ENCODE measurements at places on chromosomes 11 and 22.

GRCh38 chr11:126766440-126766839 lies 234.1 kb downstream of the KIRREL3 start:
- DNase-seq: no peak

DNA sequence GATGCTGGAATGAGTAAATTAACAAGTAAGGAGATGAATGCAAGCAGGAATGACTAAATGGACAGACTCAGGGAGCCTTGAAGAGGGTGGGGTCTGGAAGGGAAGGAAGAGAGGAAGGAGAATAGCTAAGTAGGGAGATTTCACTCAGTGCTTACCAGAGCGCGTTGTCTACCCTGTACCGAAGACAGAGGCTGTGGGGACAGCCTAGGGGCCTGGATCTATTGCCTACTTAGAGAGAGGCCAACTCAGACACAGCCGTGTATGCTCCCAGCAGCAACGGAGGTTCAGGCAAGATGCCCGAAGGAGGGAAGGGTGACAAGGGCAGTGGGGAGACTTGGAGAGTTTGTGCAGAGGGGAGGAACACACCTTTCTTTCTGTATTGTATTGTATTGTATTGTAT lies at the start of gene FOLR2:
FOLR2 (plus strand) TSS at position 157 of the 400 bp plus-strand sequence. CDS start 1,791 bp downstream, outside the sequence.
- DNase-seq: no peak

DNA sequence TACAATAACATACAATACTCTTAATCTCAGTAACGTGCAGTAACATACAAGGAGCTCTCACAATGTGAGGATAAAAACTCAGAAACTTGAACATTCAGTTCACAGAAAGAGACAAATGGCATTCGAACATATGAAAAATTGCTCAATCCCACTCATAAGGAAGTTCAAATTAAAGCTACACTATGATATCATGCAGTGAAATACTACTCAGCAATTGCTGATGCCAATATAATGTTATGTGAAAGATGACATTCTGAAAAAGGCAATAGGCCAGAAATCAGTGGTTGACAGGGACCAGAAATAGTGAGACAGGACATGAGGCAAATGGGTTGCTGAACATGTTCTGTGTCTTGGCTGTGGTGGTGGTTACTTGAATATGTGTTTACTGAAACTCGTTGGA lies 33.7 kb upstream of the PITPNB start:
- peak; percentile 56 for DNase-seq

DNA sequence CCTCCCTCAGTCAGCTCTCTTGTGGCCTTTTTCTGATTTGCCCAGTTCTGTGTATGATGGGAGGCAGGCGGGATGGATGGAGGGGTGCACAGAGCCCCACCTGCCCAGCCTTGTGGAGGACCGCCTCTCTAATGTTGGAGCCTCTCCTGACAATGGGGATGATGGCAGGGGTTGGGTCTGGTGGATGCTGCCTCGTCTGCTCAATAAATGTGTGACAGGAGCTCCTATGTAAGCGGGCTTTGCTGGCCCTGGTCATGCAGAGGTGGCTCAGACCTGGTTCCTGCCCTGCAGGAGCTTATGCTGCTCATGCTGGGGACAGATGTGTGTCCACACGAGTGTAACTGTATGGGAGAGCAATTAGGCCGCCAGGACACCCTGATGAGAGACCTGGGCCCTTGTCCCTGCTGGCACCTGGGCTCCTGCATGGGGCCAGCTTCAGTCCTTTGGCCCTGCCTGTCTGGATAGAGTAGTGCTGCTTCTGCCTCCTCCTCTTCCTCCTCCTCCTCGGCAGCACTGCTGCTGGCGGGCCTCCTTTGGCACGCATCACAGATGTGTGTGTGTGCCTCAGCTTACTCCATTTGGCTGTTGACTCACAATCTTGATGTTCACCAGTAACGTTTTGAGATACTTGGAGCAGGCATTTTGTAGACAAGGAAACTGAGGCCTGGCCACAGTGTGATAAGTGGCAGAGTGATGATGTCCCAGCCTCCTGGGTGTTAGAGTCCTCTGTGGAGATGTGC lies 131.0 kb downstream of the TBC1D22A start:
- DNase-seq: no peak

DNA sequence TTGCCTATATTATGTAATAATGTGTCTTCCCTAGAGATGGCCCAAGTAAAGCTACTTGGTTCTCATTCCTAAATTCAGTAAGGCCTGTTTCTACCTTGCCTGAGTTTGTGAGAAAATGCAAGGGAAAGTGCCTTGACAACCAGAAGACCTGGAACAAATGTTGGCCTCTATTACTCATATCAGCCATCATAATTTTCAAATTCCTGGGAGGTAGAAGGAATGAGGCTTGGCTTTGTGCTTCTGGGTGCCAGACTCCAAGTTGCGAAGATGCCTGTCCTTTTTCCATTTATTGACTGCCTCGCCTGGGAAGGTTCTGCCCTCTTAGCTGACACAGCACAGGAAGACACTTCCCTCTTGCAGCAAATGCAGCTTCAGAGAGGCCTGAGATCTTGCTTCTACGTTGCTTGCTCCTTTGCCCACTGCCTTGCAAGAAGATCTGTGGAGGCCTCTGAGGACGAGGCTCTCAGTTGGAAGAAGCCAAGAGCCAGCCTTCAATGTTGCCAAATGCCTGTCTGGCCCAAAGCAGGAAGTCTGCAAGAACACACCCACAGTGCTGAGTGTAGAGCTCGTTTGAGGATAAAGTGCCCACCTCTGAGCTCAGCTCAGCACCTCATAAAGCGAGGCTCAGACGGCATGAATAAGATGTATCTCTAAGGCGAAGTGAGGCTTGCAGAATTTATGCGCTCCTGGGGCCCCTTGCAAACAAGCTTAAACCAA lies 120.1 kb downstream of the GALNT18 start:
- no peak for DNase-seq

- peak; percentile 54 for DNase-seq
These were observed 773.2 kb downstream of the KCNA4 start for GRCh38 chr11:29243616-29244015.

GRCh38 chr22:28424427-28425080 lies 255.1 kb downstream of the TTC28 start:
- peak; percentile 60 for DNase-seq

DNA sequence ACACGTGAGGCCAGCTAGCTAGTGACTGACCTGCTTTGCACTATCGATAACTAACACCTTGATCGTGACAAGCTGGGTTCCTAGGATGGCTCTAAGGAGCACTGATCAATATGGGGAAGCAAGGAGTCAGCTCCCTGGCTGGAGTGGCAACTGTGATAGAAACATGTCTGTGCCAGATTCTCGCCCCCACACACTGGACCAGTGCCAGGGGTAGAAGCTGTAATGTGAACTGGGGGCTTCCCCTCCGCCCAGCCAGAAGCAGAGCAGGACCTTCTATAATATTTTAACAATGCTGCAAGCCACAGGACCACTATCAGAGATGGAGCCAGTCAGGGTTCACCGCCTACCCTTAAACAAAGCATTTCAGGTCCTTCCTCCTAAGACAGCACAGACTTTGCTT lies 96.5 kb downstream of the DSCAML1 start:
- no peak for DNase-seq

DNA sequence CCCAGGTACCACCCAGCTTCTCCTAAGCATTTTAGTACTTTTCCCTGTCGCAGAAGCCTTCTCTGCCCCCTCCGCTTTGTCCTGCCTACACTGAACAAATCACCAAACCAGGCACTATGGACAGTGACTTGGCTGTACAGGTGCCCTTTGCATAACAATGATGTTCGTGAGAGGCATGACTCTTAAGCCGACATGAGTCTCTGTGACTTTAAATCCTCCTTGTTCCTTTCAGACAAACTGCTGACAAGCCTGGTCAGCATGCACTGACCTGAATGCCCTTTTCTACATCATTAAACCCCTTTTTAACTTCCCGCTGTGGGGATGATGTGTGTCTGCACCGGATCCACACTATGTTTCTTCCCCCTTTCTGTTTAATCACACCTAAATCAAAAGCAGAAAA lies 16.6 kb downstream of the CAVIN3 start:
- DNase-seq: no peak

- DNase-seq: no peak
These were observed 20.9 kb downstream of the SLC37A2 start for GRCh38 chr11:125084057-125084416.

- DNase-seq: peak; percentile 47
These were observed 433.2 kb downstream of the TBC1D22A start for GRCh38 chr22:47195484-47196165.

DNA sequence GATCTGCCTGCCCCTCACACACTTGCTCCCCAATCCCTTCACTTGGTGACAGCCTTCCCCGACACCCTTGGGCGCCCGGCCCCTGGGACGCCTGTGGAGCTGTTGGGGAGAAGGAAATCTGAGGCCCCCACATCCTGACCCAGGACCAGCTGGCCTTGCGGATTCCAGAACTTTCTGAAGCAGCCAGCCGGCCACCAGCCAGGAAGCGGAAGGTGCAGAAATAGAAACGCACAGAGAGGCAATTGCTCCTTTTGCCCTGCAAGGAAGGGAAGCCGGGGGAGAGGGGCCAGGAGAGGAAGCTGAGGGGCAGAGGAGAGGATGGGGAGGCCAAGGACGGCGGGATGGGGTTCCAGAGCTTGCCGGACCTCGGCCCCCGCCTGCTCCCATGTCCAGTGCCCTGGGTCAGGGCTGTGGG lies 66.7 kb upstream of the LINC01488 start:
- DNase-seq: no peak

DNA sequence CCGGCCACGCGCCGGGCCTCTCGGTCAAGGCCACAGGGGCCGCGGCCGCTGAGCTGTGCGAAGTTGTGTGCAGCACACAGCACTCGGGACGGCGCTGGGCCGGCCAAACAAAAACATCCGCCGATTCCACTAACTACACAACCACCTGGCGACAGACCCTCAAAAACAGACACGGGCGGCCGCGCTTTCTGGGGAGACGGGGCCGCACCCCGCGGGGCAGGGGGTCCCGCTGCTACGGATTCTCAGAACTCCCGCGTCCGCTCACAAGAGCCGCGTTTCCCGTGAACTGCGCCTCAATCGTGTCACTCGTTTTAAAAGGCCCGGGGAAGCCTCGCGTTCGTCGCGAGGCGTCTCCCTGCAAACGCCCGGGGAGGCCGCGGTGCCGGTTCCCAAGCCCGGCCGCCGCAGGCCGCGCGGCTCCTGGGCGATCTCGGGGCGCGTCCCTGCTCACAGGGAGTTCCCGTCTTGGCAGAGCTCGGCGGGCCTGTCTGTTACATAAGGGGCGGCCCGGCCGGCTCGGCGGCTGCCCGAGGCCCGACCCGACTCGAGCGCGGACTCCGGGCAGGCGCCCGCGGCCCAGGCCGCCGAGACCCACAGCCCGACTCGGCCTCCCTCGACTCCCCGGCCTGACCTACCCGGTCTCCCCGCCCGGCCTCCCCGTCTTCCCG lies 936 bp downstream of the BRD1 start:
- peak; percentile 50 for DNase-seq

- DNase-seq: peak; percentile 38
These were observed 587 bp upstream of the ALDH3B1 start for GRCh38 chr11:68009391-68010089.

GRCh38 chr11:114165326-114166230 lies 106.1 kb downstream of the ZBTB16 start:
- no peak for DNase-seq

GRCh38 chr11:69642913-69643632 lies 2.1 kb downstream of the CCND1 start:
- peak; percentile 73 for DNase-seq

DNA sequence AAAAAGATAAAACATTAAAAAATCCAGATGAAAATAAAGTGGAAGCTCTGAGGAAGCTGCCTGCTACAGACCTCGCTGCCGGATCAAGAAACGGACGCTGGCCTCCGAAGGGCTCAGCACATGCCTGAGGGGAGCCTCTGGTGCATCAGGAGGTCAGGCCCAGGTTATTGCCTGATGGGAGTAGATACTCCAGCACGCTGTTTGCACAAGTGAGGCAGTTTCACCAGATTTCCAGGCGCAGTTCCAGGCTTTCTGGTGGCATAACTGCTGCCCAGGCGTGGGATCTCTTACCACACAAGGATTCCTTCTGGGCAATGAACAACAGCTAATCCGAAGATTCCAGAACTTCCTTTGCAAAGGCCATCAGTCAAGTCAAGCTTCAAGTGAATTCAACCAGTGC lies 154.2 kb downstream of the MPPED1 start:
- DNase-seq: no peak

DNA sequence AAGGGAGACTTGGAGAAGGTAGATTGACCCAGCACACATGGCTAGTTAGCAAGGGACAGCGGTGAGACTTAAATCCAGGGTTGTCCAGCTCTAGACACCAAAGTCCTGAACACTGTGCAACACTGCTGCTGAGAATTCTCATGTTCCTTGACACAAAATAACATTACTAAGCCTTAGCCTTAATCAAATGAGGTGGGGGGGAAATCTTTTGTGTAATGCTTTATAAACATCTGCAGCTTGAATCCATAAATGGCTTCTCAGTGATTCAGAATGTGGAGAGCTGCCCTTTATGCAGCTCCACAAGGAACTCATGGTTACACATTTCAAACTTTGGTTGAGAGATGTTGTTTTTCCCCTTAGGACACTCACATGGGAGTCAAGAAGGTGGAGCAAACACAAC lies 80.0 kb downstream of the CD44 start:
- peak; percentile 70 for DNase-seq

DNA sequence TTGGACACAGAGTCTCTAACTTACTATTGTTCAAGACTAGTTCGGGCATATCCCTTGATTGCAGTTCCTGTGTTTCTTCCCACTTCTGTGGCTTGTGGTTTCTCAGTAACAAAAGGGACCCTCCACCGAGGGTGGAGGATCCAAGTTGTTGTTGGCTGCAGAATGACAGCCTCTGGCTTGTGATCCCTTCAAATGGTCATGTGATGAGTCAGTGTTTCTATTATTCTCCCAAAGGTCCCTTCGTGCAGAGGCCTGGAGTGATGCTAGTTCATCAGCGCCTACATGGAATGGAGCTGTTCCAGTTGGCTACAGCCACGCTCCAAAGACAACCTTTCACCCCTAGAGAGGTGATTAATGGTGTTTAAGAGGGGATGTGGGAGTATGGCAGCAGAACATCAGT lies 2.6 kb upstream of the VWCE start:
- peak; percentile 99 for DNase-seq

DNA sequence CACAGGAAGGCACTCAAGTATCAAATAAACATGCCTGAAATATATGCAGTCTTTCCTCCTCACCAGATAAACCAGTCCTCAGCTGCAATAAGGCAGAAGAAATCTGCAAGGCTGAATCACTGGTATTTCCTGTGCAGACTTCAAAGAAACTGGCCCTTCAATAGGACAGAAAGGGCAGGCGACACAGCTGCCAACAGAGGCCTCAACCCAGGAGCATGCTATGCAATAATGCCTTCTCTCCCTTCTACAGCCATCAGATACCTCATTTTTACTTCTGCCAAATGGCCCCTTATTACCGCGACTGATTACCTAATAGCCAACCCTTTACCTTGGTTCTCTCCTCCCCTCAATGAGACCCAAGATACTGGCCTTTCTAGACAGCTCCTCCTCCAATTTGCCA lies 8.0 kb downstream of the NUMA1 start:
- DNase-seq: peak; percentile 71

Measured in fibroblast of lung (primary cell).